ENCODE measurements at places on chromosomes 7 and 10.
A peak's percentile ranks its signal among the peaks of the same experiment; 100 is the strongest.

- no peak for DNase-seq
Measured at GRCh38 chr7:4665661-4666060, 16.4 kb upstream of the FOXK1 start.

DNA sequence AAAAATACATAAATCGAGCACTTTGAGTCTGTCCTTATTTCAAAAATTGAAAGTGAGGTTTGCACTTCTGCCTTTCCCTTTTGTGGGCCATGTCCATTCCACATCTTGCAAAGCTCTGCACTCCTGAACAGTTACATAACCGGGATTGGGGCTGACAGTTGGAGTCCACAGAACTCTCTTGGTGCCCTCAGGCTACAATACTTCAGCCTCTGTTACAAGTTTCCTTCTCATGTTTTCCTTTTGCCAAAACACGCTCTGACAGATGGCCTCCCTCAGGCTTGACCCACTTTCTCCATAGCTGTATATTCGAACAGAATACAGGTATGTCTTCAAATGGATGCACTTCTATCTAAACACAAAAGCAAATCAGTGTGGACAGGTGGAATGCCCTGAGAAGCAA, 335.9 kb downstream of the WDR37 start:
- no peak for DNase-seq

DNA sequence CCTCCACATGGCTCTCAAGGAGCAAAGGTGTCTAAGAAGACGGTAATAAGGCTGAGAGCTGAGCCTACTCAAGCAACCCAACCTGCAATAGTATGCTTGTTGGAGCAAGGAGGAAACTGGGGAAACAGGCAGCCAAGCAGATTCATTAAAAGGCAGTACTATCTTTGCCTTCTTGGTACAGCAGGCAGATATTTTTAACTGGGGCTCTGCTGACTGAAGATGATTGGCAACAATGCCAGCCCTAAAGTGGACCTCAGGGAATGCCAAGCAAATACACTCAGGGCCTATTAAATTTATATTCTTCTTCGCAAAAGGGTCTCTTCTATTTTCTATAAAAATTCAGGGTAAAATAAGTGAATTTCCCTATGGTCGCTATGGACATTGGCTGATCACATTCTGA, 109.4 kb upstream of the PCGF5 start:
- no peak for DNase-seq

GRCh38 chr10:85901599-85901998, 465.0 kb downstream of the GRID1 start:
- DNase-seq = no peak

DNA sequence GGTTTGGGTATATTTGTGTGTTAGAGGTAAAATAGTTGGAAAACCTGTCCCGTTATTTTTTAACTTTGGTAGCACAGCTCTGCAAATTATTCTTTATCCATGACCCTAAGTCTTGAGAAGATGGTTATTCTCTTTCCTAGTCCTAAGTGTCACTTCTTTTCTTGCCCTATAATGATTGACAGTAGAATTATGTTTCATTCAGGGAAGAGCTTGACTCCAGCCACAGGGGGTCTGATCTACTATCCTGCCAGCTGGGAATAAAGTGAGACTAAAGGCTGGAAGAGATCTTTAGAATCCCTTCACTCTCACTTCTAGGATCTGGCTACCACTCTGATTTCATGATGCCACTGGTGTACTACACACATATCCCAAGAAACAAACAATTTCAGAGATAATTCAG, 90.4 kb downstream of the PHTF2 start:
- no peak for DNase-seq

DNA sequence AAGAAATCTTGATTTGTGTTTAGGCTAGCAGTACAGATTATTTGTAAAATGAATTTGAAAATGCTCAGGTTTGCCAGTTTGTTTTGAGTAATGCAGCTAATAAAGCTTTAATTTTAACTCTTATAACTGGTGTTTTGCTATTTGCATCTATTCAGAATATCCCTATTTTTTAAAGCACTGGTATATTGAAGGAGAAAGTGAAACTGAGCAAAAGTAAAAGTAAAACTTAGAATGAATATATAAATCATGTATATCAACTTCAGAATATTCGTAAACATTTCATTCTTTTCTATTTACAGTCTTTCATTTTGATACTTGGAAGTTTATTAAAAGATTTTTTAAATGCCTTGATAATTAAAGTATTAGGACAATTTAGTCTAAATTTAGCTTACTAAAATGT, 26.2 kb downstream of the TASOR2 start:
- no peak for DNase-seq

DNA sequence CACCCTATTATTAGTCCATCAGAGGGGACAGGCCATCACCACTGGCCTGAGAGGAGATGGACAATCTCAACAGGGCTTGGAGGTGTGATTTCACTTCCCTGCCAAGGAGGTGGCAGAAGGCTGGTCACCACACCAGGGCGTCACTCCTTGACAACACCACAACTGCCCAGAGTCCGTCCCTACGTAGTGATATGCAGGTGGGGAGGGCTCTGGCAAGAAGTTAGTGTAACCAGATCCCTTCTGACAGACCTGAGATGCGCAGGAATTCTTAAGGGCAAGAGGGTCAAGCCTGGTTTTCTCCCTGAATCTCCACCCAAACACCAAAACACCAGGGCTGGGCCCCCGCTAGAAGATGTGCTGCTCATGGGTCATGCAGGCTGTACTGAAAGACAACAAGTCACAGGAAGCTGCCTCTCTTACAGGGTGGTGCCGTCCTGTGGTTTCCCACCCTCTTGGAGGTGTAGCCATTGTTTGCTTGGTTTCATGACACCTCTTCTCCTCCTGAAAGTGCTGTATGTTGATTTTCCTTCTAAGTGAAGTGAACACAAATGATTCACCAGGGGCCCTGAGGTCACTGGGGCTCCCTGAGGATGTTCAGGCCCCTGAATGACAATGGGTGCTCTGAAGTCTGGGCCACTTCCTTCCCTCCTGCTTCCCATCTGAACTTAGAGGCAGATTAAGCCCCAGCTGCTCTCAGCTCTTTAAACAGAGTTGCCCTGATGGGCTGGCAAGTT, 27.1 kb downstream of the ATXN7L1 start:
- DNase-seq = no peak

- DNase-seq = peak; percentile 70
Measured at GRCh38 chr7:132580717-132581285, 4.5 kb upstream of the PLXNA4 start.

- DNase-seq = no peak
Measured at GRCh38 chr7:101960985-101961708, 143.7 kb downstream of the CUX1 start.

DNA sequence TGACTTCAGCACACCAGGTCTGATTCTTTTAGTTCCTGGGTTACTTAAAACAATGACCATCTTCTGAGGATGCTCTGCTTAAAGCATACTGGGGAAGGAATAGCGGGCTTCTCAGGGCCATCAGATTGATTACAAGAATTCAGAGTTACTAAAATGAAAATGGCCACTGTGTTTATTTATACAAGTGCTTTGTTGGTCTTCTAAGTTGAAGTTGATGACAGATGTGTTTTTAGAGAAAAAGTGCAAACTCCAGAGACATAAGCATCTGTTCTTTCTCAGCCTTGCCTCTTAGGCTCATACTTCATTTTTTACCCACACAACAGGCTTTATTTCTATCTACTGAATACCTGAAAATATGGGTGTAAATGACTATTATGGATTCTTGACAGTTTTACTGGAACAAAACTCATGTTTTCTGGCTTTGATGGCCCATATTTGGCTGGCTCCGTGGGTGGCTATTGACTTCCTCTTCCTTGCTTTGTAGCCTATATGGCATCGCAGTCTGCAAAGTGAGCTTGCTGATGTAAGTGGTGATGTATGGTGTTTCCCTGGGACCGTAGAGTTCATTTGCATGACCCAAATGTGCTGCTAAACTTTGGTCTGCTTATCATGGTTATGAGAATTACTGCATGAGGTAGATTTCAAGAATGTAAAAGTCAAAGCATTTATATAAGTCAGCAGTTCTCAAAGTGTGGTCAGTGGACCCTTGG, 121.3 kb downstream of the BMPER start:
- no peak for DNase-seq

GRCh38 chr10:72056932-72057751, 31.2 kb downstream of the SPOCK2 start:
- DNase-seq = no peak

DNA sequence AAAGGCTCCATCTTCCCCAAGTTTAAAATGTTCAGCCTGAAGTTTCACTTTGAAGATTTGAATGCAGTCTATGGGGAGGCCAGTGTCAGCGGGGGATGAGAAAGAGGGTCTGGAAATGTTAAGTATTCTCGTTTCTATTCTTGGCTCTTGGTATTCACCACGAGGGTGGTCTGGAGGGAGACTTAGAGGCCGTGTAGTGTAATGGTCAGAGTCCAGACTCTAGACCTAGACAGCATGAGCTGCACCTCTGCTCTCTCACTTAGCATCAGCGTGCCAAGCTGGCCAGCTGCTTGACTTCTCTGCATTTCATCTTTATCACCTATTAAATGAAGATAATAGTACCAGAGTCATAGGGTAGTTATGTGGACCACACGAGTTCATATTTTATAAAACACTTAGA, 57.9 kb downstream of the MKX start:
- DNase-seq = no peak

GRCh38 chr7:134885967-134886352, 100.3 kb upstream of the AGBL3 start:
- no peak for DNase-seq

- no peak for DNase-seq
Measured at GRCh38 chr10:25707976-25708671, 225.9 kb upstream of the MYO3A start.

- DNase-seq = no peak
Measured at GRCh38 chr10:948347-948746, 16.8 kb upstream of the LARP4B start.

DNA sequence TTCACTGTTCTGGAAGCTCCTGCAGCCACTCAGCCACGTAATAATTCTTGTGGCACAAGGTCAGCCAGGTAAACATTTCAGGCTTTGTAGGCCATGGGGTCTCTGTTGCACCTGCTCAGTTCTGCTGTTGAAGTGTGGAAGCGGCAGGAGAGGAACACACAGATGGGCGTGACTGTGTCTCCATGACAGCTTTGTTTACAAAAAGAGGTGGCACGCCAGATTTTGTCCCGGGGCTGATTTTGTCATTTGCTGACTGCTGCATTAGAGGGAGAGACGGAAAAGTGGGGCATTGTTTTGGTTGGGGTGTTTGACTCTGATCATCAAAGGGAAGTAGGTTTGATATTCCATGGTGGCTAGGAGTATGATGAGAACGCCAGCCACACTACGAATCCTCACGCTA, 103.1 kb downstream of the PRKAG2 start:
- DNase-seq = peak; percentile 39

- no peak for DNase-seq
Measured at GRCh38 chr7:75772081-75773077, at the start of gene CCL26. TSS of gene CCL26 (minus strand) at chr7:75772211. CDS start at chr7:75772176, 35 bp downstream.

- no peak for DNase-seq
Measured at GRCh38 chr7:33841031-33841430, 64.3 kb upstream of the BMPER start.

DNA sequence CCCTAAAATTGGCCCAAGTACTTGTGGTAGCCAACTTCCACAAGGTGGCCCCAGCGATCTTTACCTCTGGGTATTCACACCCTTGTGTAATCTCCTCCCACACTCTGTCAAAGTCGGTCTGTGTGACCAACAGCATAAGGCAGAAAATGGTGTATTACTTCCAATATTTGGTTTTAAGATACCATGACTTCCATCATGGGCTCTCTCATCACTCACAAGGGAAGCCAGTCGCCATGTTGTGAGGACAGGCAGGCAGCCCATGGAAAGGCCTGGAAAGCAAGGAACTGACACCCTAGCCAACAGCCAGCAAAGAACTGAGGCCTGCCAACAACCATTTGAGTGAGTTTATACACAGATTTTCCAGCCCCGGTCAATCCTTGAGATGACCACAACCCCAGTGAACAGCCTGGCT, 91.0 kb upstream of the KMT2E start:
- peak; percentile 86 for DNase-seq

DNA sequence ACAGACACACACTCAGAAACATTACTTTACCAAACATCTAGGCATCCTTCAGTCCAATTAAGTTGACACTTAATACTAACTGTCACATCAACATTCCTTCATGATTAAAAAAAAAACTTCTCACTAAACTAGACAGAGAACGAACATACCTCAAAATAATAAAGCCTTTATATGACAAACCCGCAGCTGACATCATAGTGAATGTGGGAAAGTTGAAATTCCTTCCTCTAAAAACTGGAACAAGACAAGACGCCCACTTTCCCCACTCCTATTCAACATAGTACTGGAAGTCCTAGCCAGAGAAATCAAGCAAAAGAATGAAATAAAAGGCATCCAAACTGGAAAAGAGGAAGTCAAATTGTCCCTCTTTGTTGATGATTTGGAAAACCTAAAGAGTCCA, 96.9 kb upstream of the PPP1R9A start:
- DNase-seq = no peak

DNA sequence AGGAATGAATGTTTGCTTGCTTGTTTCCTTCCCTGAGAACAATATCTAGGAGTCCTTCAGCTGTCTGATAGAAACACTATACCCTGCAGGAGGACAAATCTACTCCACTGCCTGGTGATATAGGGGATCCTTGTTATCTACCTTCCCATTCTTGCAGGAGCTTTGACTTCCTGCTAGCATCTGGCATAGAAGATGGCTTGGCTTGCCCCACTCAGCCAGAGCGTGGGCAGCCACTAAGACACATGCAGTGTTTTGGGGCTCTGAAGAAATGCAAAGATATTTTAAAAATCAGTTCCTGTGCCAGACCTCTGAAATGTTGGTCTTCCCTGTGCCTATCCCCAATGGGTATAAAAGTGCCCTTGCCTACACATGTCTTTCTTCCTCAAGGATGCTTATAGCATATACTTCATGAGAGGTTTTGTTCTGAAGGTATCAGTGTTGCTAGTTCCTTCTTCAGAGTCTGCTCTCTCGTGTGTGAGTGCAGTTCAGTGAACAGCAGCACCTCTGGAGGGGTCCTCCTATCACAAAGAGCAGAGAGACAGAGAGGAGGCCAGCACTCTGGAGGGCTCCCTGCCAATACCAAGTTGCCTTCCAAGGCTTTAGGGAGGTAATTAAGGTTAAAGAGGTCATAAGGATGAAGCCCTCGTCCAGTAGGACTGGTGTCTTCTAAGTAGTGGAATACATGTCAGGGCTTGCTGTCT, 149.1 kb upstream of the CALCR start:
- no peak for DNase-seq

DNA sequence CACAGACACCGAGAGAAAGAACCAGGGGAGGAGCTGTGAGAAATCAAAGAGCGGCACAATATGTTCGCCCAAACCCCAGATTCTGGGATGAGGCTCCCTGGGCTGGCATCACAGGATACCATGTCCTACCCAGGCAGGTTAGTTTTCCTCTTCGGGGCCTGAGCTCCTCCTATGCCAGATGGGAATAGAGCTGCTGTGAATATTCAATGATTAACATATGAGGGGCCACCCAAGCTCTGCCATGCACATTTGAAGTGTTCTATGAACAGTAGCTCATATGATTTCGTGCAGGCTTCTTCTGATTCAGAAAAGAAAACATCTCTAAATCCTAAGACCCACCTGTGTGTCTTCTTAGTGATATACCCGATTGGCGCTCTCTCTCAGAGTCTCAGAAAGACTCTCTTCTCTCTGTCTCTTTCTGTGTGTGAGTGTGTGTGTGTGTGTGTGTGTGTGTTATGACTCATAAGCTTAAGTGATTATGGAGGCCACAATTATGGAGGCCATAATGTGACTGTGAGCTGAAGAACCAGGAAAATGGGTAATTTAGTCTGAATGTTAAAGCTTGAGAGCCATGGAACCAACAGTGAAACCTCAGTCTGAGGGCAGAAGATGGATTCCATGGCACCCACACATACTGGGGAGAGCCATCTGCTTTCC, 220.5 kb downstream of the KLF6 start:
- no peak for DNase-seq
